GM12892 (cell line): ENCODE measurements at places on chromosomes 16 and 17.
A peak's percentile ranks its signal among the peaks of the same experiment; 100 is the strongest.

GRCh38 chr17:31357091-31357490, 34.4 kb upstream of the RAB11FIP4 start:
- no peak for DNase-seq

DNA sequence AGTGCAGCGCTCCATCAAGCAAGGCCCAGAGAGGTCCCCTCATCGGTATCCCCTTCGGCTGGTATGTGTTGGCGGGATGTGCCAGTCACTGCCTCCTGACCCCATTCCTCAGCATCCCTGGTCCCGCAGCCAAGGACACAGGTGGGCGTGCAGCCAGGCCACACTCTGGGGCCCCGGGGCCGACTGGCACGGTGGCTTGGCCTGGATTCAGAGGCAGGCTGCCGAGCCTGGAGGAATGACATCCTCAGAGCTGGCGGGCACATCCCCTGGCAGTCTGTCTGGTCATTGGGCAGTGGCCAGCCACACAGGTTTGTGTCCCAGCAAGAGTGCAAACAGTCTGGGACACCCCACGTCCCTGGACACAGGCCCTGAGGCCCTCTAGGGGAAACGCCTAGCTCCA, 111.1 kb downstream of the SDK2 start:
- no peak for DNase-seq

- no peak for DNase-seq
These were observed 24.3 kb upstream of the CRISPLD2 start for GRCh38 chr16:84795329-84796053.

GRCh38 chr16:81817296-81817695, 38.2 kb downstream of the PLCG2 start:
- no peak for DNase-seq

DNA sequence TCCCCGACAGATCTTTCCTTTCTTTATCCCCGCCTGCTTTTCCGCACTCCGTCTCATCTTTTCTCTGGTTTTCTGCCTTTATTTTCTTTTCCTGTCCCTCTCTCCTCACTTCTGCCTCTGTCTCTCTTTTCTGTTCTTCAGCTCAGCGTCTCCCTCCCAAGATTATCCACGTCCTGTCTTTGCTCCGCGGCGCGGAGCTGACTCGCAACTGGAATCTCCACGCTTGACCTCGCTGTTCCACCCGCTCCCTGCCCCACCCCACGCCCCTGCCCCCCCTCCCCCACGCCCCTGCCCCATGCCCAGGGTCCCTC, 4.9 kb upstream of the LHX1 start:
- no peak for DNase-seq

DNA sequence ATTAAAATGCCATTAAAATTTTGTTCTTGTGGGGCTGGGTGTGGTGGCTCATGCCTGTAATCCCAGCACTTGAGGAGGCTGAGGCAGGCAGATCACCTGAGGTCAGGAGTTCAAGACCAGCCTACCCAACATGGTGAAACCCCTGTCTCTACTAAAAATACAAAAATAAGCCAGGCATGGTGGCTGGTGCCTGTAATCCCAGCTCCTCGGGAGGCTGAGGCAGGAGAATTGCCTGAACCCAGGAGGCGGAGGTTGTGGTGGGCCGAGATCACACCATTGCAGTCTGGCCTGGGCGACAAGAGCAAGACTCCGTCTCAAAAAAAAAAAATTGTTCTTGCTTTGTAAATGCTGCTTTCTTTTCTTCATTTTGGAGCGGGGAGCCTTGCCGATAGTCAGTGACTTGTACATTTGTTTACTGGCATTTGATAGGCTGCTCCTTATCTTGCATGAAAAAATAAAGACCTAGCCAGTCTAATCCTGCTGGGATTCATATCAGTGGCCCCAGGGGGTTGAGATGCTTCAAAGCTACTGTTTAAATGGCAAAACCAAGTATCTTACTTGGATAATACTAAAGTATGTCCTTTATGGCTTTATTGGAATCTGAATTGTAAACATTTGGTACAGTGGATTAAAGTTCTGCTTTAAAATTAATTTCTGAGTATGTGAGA, 3.3 kb upstream of the CLTC start:
- no peak for DNase-seq

DNA sequence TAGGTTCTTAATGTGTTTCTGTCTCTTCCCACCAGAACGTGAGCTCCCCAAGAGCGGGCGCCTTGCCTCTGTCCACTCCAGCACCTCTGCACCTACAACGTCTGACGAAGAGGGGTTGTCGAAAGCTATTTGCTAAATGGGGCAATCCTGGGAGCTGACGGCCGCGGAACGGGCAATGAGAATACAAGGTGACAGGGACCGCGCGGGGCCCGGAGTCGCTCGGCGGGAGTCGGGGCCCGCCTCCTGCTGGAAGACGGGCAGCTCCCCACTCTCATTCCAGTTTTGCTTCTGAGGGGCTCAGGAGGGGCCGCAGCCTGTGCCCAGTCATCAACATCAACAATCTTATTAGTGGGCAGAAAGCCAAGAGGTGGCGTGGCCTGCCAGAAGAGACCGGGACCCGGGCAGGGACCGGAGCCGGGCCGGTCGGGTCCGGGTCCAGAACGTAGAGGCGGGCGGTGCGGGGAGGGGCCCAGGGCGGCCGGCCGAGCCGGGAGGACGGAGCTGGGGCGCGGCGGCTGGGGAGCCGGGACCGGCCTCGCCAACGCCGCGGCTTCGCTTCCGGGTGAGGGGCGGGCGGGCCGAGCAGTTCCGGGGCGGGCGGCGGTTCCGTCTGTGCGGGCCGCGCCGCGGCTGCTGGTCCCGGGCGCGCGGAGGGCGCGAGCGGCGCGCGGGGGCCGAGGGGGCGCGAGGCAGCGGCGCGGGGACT, at the start of gene MOSMO:
Gene MOSMO (plus strand): TSS at position 603 of the 706 bp plus-strand sequence. CDS start 191 bp downstream, outside the sequence.
- peak; percentile 79 for DNase-seq

DNA sequence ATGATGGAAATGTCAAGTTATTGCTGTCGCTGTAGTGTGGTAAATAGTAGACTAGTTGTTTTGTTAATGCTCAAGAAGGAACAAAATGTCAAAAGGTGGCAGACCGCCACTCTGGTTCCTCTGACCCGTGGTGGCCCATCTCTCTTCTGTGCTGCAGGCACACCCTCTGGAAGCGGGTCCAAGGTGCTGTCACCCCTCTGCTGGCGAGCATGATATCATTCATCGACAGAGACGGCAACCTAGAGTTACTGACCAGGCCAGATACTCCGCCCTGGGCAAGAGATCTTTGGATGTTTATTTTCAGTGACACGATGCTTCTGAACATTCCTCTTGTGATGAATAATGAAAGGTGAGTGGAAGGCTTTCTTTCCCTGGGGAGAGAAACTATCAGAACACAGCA, 56.8 kb upstream of the ENDOV start:
- DNase-seq: no peak

DNA sequence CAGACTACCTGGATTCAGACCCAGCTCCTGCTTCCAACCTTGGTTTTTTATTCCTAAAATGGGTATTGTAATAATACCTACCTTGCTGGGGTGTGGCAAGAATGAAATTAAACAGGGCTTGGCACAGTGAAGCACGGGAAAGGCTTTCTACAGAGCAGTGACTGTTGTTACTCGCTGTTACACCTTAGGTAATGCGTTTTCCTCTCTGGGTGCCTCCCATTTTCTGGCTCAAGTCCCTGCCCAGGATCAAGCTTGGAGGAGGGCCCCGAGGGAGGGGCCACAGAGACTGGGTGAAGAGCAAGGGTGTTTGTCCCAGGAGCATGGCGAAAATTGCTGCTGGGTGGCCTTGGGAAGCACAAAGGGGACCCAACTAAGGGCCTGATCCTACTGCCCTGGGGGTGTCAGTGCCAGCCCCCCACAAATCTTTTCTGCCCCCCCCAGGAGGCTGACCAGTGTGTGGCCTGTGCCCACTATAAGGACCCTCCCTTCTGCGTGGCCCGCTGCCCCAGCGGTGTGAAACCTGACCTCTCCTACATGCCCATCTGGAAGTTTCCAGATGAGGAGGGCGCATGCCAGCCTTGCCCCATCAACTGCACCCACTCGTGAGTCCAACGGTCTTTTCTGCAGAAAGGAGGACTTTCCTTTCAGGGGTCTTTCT, 13.3 kb downstream of the MIEN1 start:
- no peak for DNase-seq

GRCh38 chr17:49106321-49107210, 26.0 kb upstream of the B4GALNT2 start:
- no peak for DNase-seq

DNA sequence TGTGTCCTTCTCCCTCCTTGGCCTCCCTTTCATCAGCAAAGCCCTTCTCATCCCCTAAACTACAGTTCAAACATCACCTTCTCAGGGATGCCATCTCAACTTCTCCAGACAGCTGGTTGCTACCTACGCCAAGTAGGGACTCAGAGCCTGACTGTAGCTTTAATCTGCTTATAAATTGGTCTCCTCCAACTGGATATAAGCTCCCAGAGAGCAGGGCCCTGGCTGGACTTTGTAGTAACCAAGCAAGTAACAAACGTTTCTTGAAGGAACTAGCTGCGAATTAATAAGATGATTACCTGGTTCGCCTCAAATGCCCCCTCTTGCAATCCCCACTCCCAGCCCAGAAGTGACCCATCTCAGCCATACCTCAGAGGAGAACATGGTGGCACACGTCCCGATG, 17.5 kb upstream of the KLHL11 start:
- no peak for DNase-seq

GRCh38 chr17:64218066-64218465, 45.0 kb downstream of the TEX2 start:
- DNase-seq: no peak

DNA sequence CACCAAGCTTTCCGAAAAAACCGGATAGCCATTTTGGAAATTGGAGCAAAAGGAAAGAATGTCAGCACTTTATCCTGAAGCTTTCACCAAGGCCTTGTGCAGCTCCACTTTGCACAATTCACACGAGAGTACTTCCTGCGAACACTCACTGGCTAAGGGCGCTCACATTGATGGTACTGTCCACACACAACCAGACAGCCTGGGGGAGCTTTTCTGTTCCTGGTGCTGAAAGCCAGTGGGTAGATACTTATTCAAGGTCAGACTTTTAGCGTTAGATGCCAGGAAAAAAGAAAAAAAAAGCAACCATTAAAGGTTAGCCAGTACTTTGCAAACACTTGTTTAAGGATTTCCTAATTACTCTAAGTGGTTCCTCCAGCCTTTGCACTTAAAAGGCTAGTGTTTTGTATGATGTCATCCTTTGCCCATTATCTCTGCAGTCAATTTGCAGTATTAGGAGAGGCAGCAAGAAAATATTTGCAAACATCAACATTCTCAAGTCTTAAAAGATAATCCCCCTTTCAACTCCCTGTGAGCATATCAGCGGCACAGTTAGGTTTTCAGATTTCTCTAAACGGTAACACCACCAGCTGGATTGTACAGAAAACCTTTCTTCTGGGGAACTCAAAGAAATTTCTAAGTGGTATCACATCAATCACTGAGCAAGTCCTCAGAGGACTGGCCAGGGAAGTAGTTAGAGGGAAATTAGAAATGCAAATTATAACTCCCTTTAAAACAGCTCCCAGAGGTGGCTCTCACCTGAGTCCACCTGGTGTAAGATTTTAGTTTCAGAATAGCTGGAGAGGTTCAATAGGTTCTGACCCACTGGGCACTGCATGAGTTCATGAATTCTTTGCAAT, 243.4 kb upstream of the IRX5 start:
- no peak for DNase-seq

GRCh38 chr17:1275962-1276736, 3.3 kb upstream of the TRARG1 start:
- peak; percentile 65 for DNase-seq

- no peak for DNase-seq
These were observed 40.7 kb downstream of the DNAJA2 start for GRCh38 chr16:46932802-46933201.

GRCh38 chr16:75555213-75555706, 792 bp downstream of the TMEM231 start:
- no peak for DNase-seq

GRCh38 chr17:7213895-7214299, 5.7 kb downstream of the DLG4 start:
- no peak for DNase-seq

DNA sequence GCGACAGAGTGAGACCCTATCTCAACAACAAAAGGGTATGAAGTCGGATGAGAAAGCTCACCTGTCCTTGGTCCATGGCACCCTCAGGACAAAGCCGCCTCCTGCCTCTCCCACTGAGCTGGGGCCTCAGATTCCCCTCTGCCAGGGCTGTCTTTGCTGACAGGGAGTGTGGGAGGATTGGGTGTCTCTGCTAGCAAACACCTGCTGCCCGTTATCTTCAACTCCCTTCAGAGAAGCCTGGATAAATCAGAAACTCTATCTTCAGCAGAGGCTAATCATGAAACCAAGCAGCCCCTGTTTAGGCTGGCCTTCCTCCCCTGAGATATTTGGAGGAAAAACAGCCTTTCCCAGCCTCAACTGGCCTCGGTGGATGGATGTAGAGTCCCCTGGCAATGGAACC, 36.3 kb upstream of the CDH1 start:
- DNase-seq: no peak

DNA sequence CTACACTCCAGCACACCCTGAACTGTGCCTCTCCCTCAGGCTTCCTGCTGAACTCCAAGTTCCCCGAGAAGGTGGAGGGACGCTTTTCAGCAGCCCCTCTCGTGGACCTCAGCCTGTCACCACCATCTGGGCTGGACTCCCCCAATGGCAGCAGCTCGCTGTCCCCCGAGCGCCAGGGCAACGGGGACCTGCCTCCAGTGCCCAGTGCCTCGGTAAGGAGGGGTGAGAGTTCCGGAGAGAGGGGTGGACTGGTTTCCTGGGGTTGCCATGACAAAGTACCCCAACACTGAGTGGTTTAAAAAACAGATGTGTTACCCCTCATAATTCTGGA, 17.4 kb downstream of the GLIS2 start:
- DNase-seq: no peak

DNA sequence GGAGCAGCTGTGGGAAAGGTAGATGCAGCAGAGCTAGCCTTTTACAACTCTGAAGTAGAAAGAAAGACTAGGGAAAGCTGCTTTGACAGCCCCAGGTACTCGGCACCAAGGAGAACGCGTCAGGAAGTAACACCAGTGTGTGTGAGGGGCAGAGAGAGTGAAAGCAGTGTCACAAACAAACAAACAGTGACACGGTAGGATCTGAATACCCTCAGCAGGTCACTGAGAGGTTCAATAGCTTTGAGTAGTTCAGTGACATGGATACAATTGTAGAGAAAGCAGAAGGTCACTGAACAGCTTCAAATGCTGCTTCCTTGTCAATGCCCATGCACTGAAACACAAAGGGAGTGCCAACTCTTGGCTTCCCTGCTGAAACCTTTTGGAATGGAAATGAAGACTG, 150.3 kb upstream of the C17orf78 start:
- DNase-seq: no peak
